ENCODE measurements at places on chromosomes 2 and 18. TPM values are rescaled to one million over a fixed set of nuclear protein-coding genes. Genes with fewer than 3 reads are reported as not detected.
A peak's percentile ranks its signal among the peaks of the same experiment; 100 is the strongest.

DNA sequence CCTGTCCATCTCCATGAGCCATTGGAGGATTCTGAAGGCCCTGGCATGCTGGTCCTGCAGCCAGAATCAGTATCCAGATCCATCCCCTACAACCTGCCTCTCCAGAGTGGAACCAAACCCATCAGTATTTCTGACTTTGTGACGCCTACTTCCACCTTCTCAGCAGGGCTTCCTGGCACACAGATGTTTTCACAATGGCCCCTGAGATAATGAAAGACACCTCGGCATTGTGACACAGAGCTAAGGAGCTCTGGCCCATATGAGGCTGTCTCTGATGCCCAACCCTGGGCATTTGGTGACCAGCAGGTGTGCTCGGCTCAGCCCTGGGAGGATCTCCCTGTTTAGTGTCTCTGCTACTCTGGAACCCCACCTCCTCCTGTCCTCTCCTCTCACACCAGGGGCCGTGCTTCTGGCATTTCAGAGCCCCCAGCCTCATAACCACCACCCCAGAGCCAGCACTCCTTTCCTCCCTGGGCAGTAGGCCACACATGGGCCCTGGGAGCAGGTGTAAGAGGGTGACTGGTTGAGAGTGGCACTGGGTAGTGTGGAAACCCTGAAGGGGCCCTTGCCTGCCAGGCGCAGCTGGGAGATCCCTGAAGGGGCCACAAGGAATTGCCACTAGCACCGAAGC is 38.2 kb downstream of the FOSL2 start:
- H3K27ac ChIP-seq = peak overlapping the region; percentile 90
- H3K4me1 ChIP-seq = peaks cover 82% of the 10 kb centered on the region
- peak overlapping the region; percentile 44 for H3K4me3 ChIP-seq
- no peak for DNase-seq

DNA sequence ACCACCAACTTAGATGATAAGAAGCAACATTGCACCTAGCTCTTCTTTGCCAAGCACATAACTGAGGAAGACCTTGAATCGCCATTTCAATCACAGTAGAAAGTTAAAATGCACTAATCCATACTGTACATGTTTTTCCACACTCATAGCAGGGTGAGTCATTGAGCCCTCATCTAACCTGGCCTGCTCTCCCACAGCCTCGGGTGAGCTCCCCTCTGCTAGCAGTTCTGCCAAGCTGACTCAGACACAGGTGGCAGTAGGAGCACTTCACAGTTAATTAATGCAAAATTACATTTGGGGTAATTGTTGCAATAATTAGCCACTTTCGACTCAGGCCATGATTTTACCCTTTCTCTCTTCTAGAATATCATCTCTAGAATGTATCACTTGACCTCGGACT is 1632.8 kb upstream of the CELF4 start:
- H3K4me3 ChIP-seq = no peak overlapping the region
- DNase-seq = no peak
- H3K36me3 ChIP-seq = no peaks in the 10 kb centered on the region
- H3K27ac ChIP-seq = no peak overlapping the region
- no peaks in the 10 kb centered on the region for H3K27me3 ChIP-seq

Gene RIT2
- total RNA-seq = not detected

- peaks cover 1% of the 10 kb centered on the region for H3K27me3 ChIP-seq
- H3K27ac ChIP-seq = no peak overlapping the region
- no peak overlapping the region for H3K4me3 ChIP-seq
- H3K36me3 ChIP-seq = no peaks in the 10 kb centered on the region
Measured at GRCh38 chr18:34773961-34774766, 64.1 kb downstream of the DTNA start.

Gene SERPINB10
- not detected for total RNA-seq

Gene ZNF516
- total RNA-seq = 3.3 TPM

DNA sequence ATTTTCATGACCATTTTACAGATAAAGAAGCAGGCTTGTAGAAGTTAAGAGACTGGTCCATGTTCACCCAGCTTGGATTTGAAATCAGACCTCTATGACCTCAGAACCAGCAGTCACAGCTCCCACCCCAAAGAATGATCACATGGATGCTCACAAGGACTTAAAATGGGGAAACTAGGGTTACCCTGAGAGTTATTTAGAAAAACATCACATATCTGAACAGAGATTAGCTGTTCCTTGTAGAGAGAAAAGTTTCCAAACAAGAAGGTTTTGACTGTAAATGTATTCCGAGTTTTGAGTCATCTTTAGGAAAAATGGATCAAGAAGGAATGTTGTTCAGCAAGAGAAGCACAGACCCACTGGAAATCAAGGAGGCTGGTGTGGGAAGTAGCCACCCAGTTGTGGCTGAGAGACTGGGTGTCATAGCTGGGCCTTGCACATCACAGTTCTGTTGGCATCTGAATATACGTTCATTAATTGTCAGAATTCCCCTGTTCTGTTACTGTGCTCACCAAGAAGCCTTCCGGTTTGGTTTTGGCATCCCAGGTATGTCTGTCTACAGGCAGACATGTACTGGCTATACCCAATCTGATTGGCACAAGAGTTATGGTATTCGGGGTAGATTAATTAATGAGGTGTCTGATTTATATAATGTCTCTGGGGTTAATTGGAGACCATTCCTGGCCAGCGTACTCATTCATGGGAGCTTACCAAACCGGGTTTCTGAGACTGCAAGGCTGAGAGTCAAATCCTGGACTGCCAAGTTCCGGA is 371.8 kb upstream of the SLC14A2 start:
- no peaks in the 10 kb centered on the region for H3K4me1 ChIP-seq
- no peaks in the 10 kb centered on the region for H3K36me3 ChIP-seq
- peaks cover 3% of the 10 kb centered on the region for H3K27me3 ChIP-seq
- DNase-seq = no peak
- no peak overlapping the region for H3K4me3 ChIP-seq

- peak; percentile 62 for DNase-seq
- no peaks in the 10 kb centered on the region for H3K27me3 ChIP-seq
- H3K4me1 ChIP-seq = peaks cover 53% of the 10 kb centered on the region
Measured at GRCh38 chr18:3454365-3455089, 4.6 kb downstream of the TGIF1 start.

GRCh38 chr2:140597836-140598235 is 1533.0 kb downstream of the LRP1B start:
- no peak overlapping the region for H3K4me3 ChIP-seq
- no peaks in the 10 kb centered on the region for H3K4me1 ChIP-seq
- H3K36me3 ChIP-seq = no peaks in the 10 kb centered on the region

Gene SULT1C2
- not detected for total RNA-seq

Gene CHST9
- total RNA-seq = not detected

Gene FAM110C
- 0.08 TPM for total RNA-seq
